B cell (primary cell): ENCODE measurements at places on chromosomes 12 and 14. TPM values are rescaled to one million over a fixed set of nuclear protein-coding genes. Genes with fewer than 3 reads are reported as not detected.

DNA sequence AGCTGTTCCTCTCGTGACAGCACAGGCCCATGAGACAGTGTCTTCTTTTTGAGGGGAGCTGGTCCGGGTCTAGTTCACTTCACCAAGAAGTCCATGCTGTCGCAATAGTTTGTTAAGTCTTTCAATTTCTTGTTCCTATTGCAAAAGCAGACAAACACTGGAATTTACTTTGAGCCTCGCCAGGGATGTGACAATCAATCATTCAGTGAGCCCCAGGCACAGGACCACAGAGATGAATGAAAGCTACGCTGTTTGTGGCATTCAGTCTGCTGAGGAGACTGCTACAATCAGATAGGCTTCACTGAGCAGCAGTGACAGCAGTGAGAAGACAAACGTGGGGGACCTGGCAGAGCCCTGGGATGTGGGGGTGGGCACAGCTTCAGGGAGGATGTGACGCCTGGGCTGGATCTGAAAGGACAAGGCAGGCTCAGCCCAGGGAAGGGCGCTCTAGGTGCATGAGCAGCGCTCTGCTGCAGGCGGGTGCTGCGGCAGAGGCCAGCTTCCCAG, 35.5 kb downstream of the TCTN1 start:
- no peaks in the 10 kb centered on the region for H3K27me3 ChIP-seq
- peak overlapping the region; percentile 90 for H3K27ac ChIP-seq
- H3K4me1 ChIP-seq, result peaks cover 90% of the 10 kb centered on the region
- H3K4me3 ChIP-seq, result no peak overlapping the region

- DNase-seq, result no peak
- no peaks in the 10 kb centered on the region for H3K36me3 ChIP-seq
- no peak overlapping the region for H3K4me3 ChIP-seq
Observed at GRCh38 chr14:54577977-54578376, 11.0 kb downstream of the SAMD4A start.

DNA sequence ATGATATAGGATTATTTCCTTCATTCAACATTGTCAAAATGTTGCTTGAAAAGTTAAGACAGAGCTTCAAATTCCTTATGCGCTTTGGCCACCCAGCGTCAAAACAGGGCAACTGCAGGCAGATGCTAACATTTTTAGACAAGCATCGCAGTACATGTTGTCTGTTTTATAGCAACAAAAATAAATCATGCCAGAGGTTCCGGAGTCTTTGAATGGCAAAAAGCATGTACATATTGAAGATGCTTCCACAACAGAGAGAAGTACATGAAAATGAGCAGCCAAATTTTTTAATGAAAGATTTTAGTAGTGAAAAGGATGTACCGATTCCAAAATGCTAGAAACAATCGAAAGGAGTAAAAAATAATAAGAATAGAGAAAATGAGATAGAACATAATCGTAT, 49.8 kb upstream of the USP15 start:
- no peaks in the 10 kb centered on the region for H3K36me3 ChIP-seq
- DNase-seq, result peak; percentile 35
- no peak overlapping the region for H3K27ac ChIP-seq
- H3K4me1 ChIP-seq, result no peaks in the 10 kb centered on the region

DNA sequence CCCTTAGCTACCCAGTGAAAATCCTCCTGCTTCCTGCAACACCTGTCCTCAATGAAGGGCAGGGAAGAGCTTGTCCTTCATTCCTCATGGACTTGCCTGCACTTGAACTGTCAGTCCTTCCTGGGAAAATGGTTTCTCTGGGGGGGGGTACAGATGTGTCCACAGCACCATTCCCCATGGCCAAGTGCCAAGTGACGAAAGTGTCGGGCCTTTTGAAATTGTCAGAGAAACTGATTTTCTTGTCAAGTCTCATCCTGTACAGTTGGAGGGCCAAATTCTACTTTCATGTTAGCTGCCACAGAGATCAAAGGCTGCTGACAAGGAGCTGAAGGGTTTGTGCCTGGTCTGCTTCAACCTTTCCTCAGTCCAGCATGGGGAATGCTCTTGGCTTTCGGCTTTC, 179.5 kb upstream of the PARP11 start:
- H3K4me3 ChIP-seq, result no peak overlapping the region
- no peaks in the 10 kb centered on the region for H3K27me3 ChIP-seq
- DNase-seq, result no peak
- no peak overlapping the region for H3K27ac ChIP-seq
- no peaks in the 10 kb centered on the region for H3K36me3 ChIP-seq
- no peaks in the 10 kb centered on the region for H3K4me1 ChIP-seq

DNA sequence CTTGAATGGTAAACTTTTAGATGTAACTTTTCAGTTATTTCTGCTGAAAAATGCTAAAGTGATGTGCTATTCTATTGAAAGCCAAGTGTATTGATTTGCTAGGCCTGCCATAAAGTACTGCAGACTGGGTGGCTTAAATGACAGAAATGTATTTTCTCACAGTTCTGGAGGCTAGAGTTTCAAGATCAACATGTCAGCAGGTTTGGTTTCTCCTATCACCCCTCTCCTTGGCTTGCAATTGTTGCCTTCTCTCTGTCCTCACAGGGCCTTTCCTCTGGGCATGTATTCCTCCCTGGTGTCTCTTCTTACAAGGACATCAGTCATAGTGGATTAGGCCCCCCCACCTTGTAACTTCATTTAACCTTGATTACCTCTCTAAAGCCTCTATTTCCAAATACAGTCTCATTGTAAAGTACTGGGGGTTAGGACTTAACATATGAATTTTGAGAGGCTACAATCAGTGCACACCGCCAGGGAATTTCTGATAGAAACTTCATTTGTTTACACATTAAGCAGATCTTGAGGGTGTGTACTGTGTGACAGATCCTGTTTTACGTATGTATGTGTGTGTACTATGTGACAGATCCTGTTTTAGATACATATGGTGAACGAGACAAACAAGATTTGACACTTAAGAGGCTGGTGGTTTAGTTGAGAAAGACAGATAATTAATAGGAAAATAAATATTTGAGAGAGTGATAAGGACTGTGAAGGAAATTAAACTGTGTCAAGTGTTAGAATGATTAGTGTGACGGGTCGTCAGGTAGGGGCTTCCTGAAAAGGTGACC, 49.5 kb downstream of the ADIPOR2 start:
- DNase-seq, result no peak
- no peak overlapping the region for H3K4me3 ChIP-seq
- peaks cover 32% of the 10 kb centered on the region for H3K4me1 ChIP-seq
- no peak overlapping the region for H3K27ac ChIP-seq
- H3K27me3 ChIP-seq, result no peaks in the 10 kb centered on the region

GRCh38 chr14:76495983-76496382, 120.0 kb downstream of the ESRRB start:
- H3K4me3 ChIP-seq, result no peak overlapping the region
- no peaks in the 10 kb centered on the region for H3K36me3 ChIP-seq
- DNase-seq, result no peak
- no peaks in the 10 kb centered on the region for H3K4me1 ChIP-seq

- no peaks in the 10 kb centered on the region for H3K36me3 ChIP-seq
- no peak overlapping the region for H3K4me3 ChIP-seq
- no peaks in the 10 kb centered on the region for H3K4me1 ChIP-seq
- H3K27me3 ChIP-seq, result peaks cover 9% of the 10 kb centered on the region
Observed at GRCh38 chr14:96082420-96083300, 43.5 kb downstream of the C14orf132 start.

DNA sequence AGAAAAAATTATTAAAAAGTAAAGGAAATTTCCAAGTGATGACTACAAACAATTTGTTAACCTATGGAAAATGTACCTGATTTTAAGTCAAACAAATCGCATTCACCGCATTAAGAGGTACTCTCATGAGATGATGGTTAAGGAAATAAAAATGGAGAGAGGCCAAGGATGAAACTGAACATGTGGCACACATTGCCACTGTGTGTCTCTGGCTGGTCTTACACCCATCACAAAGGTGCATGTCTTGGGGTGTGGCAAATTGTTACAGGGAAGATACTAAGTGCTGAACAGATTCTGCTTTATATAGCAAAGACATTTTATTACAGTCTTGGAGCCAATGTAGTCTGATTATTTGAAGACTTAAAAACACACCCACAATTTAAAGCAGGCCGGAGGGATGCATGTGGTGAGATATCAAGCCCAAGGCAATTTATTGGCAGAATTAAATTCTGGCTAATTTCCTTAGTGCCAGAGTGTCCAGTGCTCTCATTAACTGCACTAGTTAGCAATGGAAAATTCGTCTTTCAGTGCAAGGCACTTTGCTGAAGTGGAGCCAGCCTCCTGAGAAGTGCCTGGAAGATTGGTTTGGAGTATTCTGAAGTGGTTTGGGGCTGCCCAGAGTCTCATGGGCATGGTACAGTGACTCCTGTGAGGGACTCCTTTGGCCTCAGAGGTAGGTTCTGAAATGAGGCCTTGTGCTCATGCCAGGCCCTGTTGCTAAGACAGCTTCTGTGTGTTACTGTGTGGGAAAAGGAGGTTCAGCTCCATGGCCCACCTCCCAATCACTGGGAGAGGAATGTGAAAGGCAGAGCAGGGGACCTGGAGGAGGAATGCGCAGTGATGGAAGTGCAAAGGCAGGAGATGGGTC, 166.9 kb downstream of the BRMS1L start:
- no peak overlapping the region for H3K27ac ChIP-seq
- H3K4me1 ChIP-seq, result no peaks in the 10 kb centered on the region
- no peak overlapping the region for H3K4me3 ChIP-seq
- H3K27me3 ChIP-seq, result no peaks in the 10 kb centered on the region
- H3K36me3 ChIP-seq, result no peaks in the 10 kb centered on the region
- no peak for DNase-seq

GRCh38 chr12:64582114-64582513, 28.2 kb upstream of the RASSF3 start:
- H3K27me3 ChIP-seq, result no peaks in the 10 kb centered on the region
- peaks cover 13% of the 10 kb centered on the region for H3K4me1 ChIP-seq

GRCh38 chr12:132506328-132507160, 16.6 kb downstream of the FBRSL1 start:
- H3K27me3 ChIP-seq, result no peaks in the 10 kb centered on the region
- DNase-seq, result peak; percentile 57
- H3K36me3 ChIP-seq, result no peaks in the 10 kb centered on the region
- peaks cover 43% of the 10 kb centered on the region for H3K4me1 ChIP-seq

GRCh38 chr12:32217354-32218310, 111.0 kb downstream of the BICD1 start:
- no peaks in the 10 kb centered on the region for H3K36me3 ChIP-seq
- peaks cover 3% of the 10 kb centered on the region for H3K4me1 ChIP-seq
- no peaks in the 10 kb centered on the region for H3K27me3 ChIP-seq
- no peak overlapping the region for H3K27ac ChIP-seq
- DNase-seq, result no peak

DNA sequence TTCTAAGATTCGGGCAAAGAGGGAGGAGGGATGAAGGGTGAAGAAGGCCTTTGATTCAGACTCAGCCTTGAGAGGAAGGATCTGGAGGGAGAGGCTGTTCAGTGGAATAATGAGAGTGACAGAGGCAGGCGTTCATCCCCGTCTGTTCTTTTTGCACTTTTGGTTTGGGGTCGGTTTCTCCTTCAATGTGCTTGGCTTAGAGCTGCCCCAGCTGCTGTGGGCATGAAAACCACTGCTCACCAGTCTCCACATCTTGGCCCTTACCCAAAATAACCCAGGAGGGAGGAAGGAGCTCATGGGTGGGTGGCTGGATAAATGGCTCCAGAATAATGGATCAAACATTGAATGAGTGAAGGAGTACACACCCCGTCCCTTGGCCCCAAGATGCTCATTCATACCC, 261.7 kb upstream of the FKBP4 start:
- DNase-seq, result no peak
- no peaks in the 10 kb centered on the region for H3K27me3 ChIP-seq
- no peak overlapping the region for H3K4me3 ChIP-seq
- H3K36me3 ChIP-seq, result no peaks in the 10 kb centered on the region

DNA sequence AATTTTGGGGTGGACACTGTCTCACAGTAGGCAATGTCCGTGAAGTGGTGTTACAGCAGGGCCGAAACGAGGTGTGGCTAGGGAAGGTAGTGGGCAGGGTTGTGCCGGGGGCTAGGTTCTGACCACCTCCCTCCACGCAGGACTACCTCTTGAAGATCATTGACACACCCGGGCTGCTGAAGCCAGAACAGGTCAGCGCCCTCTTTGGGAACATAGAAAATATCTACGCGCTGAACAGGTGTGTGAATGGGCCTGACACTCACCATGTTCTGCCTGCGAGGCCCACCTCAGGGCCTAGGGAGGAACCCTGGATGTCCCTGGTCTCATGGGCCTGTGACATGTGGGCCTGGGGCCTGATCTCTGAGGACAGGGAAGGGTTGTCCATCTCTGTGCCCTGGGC, 24.6 kb downstream of the PLEKHG3 start:
- H3K27ac ChIP-seq, result no peak overlapping the region
- no peaks in the 10 kb centered on the region for H3K36me3 ChIP-seq
- H3K4me1 ChIP-seq, result no peaks in the 10 kb centered on the region
- peaks cover 3% of the 10 kb centered on the region for H3K27me3 ChIP-seq

- H3K4me1 ChIP-seq, result no peaks in the 10 kb centered on the region
- DNase-seq, result no peak
- no peaks in the 10 kb centered on the region for H3K36me3 ChIP-seq
- no peak overlapping the region for H3K27ac ChIP-seq
Observed at GRCh38 chr14:101197595-101198397, 294.3 kb upstream of the RTL1 start.

The PPP1R12A gene
- polyA plus RNA-seq, result 18.3 and 32.7 TPM in 2 replicates

The CMTM5 gene
- polyA plus RNA-seq, result 0.18 and 1.0 TPM in 2 replicates

The DCAF5 gene
- polyA plus RNA-seq, result 58.7 and 65.5 TPM in 2 replicates

The POTEG gene
- polyA plus RNA-seq, result 0.24 TPM in 1 of 2 replicates, not detected in the other

The RFLNA gene
- polyA plus RNA-seq, result not detected in 2 replicates

The ITGB7 gene
- polyA plus RNA-seq, result 216 and 265 TPM in 2 replicates

The RNASE3 gene
- polyA plus RNA-seq, result not detected in 2 replicates

The POTEM gene
- polyA plus RNA-seq, result not detected in 2 replicates
